ENCODE measurements at places on chromosomes 16 and 17. TPM values are rescaled to one million over a fixed set of nuclear protein-coding genes. Genes with fewer than 3 reads are reported as not detected.

- H3K4me1 ChIP-seq: no peaks in the 10 kb centered on the region
- no peak overlapping the region for H3K4me3 ChIP-seq
- no peak for DNase-seq
- H3K36me3 ChIP-seq: no peaks in the 10 kb centered on the region
These were observed 3.0 kb downstream of the KCNJ12 start for GRCh38 chr17:21379080-21379711.

The KRT24 gene
- total RNA-seq: not detected

The TVP23A gene
- not detected for total RNA-seq

DNA sequence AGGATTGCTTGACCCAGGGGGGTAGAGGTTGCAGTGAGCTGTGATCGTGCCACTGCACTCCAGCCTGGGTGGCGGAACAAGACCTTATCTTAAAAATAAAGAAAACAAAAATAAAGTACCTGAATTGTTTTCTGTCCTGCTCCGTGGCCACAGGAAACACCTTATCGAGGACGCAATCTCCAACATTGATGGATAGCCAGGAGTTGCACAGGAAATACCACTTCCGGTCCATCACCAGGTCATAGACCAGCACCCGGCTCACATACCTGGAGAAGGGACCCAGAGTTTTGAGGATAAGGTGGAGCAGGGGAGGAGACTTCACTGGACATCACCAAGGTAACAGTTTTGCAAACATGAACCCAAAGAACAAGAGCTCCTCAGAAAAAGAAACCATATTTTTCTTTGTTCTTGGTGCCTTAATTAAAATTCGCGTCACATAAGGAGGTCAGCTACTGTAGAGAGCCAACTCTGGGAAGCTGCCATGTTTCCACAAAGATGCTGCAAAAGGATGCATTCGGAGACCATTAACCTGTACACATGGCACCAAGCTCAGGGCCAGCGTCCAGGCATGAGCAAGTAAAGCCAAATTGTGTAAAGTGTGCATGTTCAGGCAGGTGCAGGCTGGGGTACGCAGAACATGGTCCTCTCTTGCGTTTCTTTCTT, 55.6 kb upstream of the GCSH start:
- no peak overlapping the region for H3K27ac ChIP-seq
- no peak overlapping the region for H3K4me3 ChIP-seq
- no peaks in the 10 kb centered on the region for H3K27me3 ChIP-seq
- DNase-seq: no peak
